ENCODE measurements at places on chromosomes 5 and 9. TPM values are rescaled to one million over a fixed set of nuclear protein-coding genes. Genes with fewer than 3 reads are reported as not detected.

MYOZ3 gene
- total RNA-seq: 1.2 TPM

CLIC3 gene
- total RNA-seq: not detected

UNC13B gene
- total RNA-seq: 32.3 TPM

WHRN gene
- total RNA-seq: 4.6 TPM

TLR4 gene
- total RNA-seq: 0.14 TPM

NIPSNAP3A gene
- total RNA-seq: 45.6 TPM

IL4 gene
- not detected for total RNA-seq

TMEM171 gene
- 8.0 TPM for total RNA-seq

ZNF879 gene
- 8.4 TPM for total RNA-seq
